ENCODE measurements at places on chromosomes 11 and 22.
A peak's percentile ranks its signal among the peaks of the same experiment; 100 is the strongest.

GRCh38 chr11:1057806-1058205, 16.9 kb upstream of the MUC2 start:
- DNase-seq: no peak

DNA sequence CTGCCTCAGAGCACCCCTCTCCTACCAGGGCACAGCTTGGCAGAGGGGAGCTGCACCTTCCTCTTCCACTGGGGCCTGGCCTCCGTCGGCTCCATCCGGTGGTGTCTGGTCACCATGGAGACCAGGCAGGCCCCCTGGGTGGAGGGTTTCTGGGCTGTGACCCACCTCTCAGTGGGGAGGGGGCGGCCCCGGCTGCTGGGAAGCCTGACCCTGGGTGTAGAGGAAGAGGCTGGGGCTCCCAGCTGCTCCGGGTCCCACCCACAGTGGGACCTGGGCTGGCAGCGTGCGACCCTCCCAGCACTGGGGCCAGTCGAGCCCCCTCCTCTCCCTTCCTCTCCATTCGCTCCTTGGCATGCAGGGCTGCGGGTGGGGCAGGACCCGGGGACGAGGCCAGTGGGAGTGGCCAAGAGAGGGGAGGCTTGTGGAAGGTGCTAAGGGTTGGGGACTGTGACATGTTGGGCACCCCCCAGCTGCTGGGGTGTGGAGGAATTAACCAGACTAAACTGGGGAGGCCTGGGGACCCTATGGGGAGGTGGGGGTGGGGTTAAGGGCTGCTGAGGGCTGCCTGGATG, 46.8 kb downstream of the BRSK2 start:
- no peak for DNase-seq

GRCh38 chr11:115286614-115287013, 217.6 kb downstream of the CADM1 start:
- no peak for DNase-seq

- DNase-seq: no peak
Measured at GRCh38 chr11:9530020-9530621, 43.3 kb upstream of the WEE1 start.

- DNase-seq: no peak
Measured at GRCh38 chr22:31876156-31876920, 68.0 kb upstream of the YWHAH start.

GRCh38 chr11:32172848-32173834, 82.3 kb downstream of the RCN1 start:
- peak; percentile 28 for DNase-seq
